ENCODE measurements at places on chromosomes 7 and 10.

DNA sequence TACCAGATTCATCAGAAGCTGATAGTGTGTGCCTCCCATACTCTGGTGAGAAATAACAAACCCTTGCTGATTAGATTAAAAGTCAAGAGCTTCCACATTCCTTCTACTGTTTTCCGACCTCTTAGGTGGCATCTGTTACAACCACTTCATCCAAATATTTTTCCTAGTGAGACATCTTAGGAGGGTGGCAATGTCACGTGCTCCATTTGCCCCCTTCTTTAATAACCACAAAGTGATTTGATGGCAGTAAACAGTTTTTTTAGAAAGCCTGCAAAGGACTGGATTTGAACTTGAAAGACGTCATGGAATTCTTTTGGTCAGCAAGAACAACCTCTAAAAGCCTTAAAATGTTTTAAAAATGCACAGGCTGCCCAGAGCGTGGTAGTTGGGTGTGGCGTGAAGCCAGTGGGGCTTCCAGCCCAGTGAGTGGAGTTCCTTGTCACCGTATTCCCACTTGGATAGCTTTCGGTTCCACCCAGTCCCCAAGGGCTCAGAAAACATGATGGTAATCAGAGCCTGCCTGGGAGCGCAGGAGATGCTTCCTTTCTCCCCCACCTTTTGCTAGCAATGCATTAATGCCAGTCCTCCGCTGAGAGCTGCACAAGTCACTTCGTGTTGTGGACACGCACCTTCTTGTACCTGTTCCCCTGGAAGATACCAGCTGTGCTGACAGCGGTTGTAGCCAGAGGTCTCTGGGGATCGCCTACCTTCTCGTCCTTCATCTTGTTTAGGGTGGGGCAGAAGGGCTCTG, 256.4 kb downstream of the KIAA1217 start:
- DNase-seq: no peak

DNA sequence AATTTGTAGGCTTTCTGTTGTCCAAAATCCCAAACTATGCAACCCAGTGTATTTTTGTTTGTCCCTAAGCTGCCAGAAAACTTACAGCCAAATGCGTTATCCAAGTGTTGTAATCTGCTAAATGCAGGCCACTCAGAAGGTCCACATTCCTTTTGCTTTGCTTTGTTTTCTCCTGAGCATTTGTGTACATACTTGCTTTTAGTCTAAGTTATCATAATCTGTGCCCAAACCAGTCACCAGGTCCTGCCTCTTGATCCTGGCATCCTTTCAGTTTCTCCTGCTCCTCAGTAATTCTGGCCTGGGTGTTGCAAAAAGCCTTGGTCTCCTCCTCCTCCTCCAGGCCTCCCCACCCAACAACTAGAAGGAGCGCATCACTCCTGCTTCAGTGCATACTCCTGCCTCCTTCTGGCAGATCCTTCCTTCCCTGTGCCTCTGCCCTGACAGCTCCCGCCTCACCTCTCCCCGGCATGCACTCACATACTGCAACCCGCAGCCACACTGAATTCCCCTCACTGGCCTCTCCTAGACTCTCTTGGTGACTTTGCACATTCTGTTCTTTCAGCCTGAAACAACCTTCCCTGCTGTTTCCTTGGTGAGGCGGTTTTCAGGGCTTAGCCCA, 2.3 kb downstream of the DENND2A start:
- no peak for DNase-seq

DNA sequence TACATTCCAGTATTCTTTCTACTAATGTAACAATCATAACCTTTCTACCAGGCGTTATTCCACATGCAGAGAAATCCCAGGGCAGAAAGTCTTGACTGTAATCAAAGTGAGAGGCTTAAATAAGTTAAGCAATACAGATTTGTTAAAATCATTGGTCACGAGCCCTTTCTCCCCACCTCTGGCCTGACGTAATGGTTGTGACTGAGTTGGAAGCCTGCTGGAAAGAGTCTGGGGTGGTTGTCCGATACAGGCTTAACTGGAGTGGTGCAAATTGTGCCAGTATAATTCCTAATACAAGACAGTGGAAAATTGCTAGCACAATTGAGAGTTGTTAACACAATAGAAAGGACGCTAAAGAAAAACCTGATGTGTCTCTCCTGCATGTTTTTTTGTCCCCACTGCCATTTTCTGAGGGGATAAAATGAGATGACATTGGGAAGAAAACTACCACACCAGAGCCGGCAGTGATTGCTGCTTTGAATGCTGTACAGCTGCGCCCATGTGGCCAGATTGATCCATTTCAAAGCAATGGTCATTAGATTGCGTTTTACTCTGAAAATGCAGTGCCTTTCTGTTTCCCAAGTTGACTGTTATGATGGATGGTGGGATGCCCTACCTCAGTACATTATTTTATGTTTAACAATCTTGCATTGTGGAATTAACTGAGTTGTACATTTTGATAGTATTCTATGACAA, 190.8 kb downstream of the POU6F2 start:
- DNase-seq: no peak

DNA sequence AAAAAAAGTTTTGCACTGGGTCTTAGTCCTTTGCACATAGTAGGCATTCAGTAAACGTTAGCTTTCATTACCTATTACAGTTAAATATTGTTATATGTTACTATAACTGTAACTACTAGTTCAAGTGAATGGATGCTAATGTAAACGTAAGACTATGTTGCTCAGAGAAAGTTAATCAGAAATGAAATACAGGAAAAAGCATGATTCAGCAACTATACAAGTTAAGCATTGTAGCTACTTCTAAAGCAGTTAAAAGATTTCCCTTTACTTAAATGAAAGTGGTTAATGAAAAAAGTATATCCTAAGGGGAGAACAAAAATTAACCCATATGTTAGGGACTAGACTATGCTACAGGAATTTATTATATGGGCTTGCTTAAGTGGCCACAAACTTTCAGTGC, 121.2 kb downstream of the SKAP2 start:
- no peak for DNase-seq

DNA sequence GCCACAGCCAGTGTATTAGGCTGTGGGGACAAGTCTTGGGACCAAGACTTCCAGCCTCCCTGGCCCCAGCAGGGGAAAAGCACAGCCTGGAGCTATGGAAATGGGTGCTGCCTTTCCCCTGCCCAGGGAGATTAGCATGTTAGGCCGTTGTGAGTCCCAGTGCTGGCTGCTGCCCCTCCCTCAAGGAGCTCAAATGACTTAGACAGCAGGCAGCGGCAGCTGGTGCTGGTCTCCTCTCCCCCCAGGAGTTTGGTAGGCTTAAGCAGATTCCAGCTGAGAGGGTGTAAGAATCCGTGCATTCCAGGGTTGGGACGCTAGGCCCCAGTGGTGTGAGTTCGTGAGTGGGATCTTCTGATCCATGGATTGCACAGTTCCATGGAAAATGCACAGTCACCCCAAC, 301.5 kb upstream of the PHF14 start:
- DNase-seq: no peak

DNA sequence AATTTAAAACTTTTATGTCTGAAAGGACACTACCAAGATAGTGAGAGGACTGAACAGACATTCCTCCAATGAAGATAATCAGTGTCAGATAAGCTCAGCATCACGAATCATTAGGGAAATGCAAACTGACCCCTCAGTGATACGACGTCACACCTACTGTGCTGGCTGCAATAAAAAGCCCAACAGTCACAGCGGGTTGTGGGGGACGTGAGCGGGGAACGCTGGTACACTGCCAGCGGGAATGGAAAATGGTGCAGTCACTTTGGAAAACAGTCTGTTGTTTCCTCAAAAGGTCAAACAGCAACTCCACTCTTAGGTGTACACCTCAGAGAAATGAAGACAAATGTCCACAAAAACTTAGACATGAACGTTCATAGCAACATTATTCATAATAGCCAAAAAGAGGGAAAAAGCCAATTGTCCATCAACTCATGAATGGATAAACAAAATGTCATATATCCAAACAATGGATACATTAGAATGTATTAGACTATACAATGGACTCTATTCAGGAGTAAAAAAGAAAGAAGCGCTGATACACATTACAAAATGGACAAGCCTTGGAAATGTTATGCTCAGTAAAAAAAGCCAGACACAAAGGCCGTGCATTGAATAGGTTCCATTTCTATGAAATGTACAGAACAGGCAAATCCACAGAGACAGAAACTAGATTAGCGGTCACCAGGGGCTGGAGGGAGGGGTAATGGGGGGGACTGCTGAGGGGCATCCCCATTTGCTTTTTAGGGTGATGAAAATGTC, 2.4 kb upstream of the ECHS1 start:
- no peak for DNase-seq
